ENCODE measurements at places on chromosomes 12 and 14. TPM values are rescaled to one million over a fixed set of nuclear protein-coding genes. Genes with fewer than 3 reads are reported as not detected.
A peak's percentile ranks its signal among the peaks of the same experiment; 100 is the strongest.

GRCh38 chr12:68189821-68190242, 30.3 kb upstream of the IFNG start:
- DNase-seq: no peak

DNA sequence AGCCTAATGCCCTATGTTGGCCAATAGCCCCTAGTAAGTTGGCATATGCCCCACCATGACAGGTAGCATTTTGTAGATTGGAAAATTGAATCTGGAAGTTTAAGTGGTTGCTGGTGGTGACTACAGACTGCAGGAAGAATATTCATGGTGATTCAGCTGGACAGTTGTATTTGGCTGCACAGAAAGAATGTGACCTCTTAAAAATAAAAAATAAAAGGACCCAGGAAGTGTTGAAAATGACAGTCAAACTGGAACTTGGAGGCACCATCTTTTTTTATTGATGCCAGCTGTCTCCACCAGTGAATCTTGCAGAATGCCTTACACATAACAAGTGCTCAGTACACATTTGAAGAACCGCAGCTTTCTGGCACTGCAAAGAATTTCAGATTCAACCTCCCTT, 73.9 kb downstream of the PRMT8 start:
- no peak for DNase-seq

DNA sequence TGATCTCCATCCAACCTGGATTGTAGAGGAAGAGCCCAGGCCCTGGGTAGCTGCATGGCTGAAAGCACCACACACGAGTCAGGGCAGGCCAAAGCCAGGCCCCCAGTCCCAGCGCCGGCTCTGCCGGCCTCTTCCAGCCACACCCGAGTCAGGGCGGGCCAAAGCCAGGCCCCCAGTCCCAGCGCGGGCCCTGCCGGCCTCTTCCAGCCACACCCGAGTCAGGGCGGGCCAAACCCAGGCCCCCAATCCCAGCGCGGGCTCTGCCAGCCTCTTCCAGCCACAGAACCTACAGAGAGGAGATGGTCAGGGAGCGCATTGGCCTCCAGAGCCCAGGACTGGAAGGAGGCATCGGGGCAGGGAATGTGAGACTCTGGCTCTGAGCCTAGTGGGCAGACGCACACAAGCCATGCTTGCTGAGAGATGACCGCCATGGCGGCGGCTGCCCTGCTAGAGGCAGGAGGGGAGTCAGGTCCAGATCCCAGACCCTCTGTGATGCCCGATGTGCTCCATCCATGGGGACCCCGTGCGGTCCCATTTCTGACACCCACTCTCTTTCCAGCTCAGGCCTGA, 30.2 kb downstream of the BEGAIN start:
- DNase-seq: no peak

DNA sequence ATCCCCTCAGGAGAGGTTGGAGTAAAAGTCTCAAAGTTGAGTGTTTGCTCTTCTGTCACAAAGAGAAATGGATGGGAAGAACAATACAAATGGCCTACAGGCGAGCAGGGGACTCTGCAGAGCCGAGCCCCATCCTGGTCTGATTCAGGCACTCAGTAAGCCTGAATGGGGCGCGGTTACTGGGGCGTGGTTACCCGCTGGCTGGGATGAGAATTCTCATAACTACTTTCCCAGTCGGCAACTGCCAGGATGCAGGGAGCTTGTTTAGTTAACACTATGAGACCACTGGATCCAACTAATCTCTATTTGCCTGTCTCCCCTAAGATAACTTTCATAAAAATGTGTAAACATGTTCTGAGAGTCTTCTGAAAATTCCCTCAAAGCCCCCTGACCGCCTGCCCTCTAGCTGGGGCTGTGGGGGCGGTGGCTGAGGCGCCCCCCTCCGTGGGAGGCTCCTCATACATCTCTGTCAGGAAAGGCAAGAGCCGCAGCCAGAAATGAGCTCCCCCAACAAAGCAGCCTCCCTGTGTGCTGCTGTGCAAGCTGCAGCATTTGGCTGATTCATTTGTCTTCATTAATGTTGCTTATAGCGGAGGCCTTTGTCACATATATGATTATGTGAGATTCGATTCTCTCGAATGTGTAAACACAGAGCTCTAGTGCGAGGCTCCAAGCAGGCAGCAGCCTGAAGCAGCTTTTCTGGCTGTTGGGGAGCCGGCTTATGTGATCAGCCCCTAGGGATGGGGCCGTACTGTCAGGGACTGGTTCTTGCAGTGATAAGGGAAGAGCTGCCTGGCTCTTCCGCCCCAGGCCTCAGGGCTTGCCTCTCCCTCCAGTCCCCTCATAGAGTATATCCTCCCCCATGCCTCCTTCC, 126.1 kb upstream of the ARHGAP5 start:
- peak; percentile 45 for DNase-seq

GRCh38 chr14:103738701-103739451, 23.3 kb downstream of the ZFYVE21 start:
- no peak for DNase-seq

RTL1 gene
- total RNA-seq: not detected

KRT77 gene
- total RNA-seq: not detected

CPNE8 gene
- total RNA-seq: 8.7 TPM

ZNF268 gene
- 31.5 TPM for total RNA-seq
